ENCODE measurements at places on chromosomes 6 and 20.
A peak's percentile ranks its signal among the peaks of the same experiment; 100 is the strongest.

GRCh38 chr20:52476074-52476750 lies 284.6 kb upstream of the ZFP64 start:
- no peak for DNase-seq

DNA sequence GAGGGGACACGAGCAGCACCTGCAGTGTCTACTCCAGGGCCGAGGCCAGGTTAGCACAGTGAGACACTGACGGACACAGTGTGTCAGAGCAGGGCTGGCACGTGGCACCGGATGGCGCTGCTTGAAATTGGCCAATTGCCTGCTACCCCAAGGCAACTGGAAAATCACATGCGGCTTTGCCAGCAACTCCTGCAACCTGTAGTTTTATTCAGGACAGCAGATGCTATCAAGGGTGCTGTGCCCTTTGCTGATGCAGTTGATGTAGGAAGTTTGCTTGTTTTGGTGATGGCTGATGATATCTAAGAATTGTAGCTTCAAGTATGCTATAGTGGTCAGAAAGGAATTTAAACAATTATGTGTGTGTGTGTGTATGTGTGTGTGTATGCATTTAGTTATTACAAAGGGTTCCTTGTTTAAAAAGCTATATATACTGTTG lies 25.9 kb downstream of the RIN2 start:
- DNase-seq, result no peak

DNA sequence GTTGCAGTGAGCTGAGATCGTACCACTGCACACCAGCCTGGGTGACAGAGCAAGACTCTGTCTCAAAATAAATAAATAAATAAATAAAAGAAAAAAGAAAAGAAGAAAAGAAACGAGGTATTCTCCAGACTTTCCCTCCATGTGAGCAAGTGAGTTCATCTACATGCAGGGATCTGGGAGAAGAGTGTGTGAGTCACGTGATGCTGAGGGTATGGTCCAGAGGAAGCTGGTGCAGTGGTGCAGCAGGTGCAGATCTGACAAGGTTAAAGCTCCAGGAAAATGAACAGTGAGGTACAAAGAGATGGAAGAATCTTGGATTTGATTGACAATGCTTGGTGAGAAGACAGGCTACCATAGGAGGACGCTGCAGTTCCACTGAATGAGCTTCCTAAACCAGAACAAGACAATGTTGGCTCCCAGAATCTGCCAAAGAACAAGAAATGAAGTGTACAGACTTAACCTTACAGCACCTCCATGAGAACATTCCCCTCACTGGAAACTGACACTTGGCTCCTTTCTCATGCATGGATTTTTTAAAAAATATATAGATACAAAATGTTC lies 79.5 kb upstream of the BTBD3 start:
- DNase-seq, result no peak

DNA sequence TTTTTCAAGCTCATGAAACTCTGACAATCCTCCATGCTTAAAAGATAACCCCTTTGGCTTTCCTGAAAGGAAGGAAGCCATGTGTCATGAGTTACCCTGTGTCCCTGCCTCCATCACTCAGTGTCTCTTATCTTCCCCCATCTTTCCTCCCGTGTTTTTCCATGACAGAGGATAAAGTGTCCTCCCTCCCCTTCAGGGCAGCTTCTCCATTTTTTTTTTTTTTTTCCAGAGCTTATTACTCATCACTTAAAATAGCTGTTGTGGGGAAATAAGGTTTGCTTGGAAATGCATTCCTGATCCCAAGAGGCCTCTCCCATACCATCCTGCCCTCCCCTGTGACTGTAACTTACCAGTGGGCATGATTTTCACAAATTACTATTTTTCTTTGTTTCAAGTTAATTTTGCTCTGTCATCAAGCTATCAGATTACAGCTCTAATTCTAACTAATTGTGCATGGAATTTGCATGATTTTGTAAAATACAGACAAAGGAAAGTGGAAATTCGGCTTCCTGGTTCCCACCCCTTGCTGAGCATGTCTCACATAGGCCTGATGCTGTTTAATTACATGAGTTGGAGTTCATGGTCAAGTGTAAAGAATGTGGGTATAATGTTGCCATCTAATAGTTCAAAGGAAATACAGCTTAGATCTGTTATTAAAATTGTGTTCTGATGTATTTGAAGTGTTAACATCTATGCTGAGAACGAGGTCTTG lies 614.5 kb upstream of the FLRT3 start:
- DNase-seq, result no peak

- no peak for DNase-seq
These were observed 234.7 kb downstream of the BTBD9 start for GRCh38 chr6:38404900-38405556.

GRCh38 chr20:36956016-36956415 lies 4.5 kb upstream of the SAMHD1 start:
- no peak for DNase-seq

DNA sequence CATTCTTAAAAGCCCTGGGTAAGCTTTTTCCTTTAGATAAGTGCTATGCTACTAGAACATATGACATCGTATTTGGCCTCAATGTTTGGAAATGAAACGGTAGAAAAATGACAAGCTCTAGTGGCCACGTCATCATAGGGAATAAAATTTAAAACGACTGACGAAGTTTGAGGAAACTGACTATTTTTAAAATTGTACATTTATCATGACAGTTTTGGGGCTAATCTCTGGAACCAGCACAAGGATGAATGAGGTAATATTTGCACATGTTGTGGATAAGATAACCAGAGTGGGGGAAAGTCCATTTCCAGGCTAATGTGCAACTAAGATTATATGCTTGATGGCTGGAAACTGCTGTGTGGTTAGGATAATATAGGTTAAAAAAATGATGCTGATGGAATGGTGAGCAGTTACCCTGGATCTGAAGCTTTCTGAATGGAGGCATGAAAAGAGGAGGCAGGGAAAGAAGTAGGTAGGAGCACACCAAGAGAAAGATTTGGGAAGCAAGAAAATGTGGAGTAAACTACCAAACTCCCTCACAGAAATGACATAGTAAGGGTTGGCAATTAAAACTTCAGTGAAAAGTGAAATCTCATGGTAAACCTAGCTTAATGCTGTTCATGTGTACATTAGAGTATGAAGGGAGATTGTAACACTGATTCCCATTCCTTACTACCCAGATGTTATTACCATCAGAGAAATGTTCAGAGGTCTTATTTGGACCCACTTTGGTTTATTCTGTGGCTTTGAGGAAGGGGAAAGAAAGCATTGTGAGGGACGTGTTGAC lies 42.7 kb upstream of the CEP162 start:
- DNase-seq, result no peak

GRCh38 chr6:314377-314776 lies 22.1 kb downstream of the DUSP22 start:
- no peak for DNase-seq

GRCh38 chr6:133062077-133062476 lies 179.1 kb upstream of the EYA4 start:
- DNase-seq, result no peak

DNA sequence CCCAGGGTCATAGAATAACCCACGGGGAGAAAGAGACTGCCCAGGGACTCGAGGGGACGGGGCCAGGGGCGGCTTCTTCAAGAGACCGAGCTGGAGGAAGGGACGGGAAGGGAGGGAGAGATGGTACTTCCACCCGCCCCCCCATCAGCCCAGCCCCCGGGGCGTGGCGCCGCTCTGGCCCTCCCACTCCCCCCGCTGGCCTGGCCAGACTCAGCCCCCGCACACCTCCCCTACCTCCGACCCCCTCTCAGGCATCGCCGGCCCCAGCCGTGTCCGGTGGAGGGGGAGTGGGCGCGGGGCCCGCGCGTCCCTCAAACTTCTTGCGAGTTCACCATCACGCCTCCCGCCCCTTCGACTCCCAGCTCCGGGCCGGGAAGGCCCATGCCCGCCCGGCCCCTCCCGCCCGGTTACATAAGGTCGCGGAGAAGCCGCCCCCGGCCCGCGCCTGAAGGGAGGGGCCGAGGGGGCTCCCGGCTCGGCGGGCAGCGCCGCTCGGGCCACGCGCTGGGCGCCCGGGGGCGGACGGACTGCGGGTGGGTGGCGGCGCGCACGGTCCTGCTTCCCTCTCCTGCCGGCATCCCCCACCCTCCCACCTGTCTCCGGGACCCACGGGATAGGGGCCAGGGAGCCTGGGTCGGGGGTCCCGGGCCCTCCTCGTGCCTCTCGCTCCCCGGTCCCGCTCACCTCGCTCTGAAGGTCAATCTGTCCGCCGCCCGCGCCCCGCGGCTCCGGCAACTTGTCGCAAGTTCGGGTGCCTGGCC lies 562 bp downstream of the TFEB start:
- DNase-seq, result peak; percentile 76

- no peak for DNase-seq
These were observed 839.4 kb downstream of the MAFB start for GRCh38 chr20:39849664-39850063.

DNA sequence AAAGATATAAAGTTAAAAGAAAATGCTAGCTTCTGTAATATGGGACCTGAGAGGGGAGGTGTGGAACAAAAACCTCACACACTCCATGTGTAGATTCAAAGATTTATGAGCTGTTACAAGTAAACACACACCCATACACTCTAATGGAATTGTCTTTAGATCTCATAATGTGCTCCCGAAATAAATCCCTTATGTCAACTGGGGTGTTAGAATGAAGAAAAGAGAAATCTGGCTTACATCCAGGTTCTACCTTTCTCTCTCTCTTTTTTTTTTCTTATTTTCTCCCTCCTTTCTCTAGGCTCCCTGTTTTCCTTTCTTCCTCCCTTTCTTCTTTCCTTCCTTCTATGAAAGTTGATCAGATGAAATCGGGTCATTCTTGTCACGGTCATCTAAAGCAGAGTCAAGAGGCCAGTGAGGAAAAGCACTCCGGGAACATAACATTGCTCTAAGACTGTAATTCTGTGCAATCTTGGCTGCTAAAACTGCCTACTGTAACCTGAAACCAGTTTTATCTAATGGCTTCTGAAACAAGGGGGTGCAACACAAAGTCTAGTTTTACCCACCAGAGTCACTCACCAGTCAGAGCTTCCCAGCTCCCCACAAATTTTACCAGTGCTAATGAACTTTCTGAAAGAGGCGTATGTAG lies 68.3 kb upstream of the BTBD3 start:
- DNase-seq, result no peak

DNA sequence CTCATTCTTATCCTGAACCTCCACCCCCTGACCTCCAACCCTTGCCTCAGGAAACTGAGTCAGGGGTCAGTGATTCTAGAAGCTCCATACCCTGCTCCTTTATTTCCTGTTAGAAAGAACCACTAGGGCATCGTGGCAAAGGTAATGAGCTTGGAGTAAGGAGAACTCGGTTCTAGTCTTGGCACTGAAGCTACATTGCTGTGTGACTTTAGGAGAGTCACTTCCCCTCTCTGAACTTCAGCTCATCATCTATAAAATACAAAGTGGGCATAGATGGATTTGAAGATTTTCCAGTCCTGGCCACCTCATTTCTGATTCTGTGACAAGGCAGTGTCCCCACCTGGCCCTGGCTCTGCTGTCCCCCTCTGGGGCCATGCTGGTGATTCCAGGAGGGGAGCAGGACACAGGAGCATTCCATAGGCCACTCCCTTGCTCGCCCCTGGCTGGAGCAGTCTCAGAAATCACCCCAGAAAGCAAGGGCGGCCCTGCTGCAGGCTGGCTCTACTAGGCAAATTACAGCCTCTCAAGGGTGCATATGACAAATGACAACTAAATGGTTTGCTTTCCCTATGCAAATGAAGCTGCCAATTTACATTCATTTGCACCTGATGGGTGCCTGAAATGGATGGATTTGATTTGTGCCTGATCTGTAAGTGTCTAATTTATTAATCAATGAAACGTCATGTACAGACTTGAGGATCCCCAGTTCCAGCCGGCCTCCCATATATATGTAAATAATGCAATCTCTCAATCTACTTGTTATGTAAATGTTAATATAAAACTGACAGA lies 62.2 kb downstream of the LRFN2 start:
- DNase-seq, result no peak

DNA sequence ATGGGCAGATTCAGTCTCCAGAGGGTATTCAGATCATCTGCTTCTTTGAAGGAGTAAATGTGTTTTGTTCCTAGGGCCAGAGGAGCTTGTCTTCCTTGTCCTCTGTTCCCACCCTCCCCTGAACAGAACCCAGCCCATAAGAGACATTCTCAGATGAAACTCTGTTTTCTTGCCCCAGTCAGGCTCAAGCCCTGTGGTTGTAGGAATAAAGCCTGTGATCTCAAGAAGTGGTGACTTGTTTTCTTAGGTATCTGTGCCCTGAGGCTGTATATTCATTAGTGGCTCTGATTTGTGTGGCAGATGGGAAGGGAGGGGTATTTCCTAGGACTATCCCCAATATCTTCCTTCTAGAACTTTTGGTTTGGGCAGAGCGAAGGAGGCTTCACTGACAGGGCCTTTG lies 27.9 kb downstream of the GSS start:
- no peak for DNase-seq

DNA sequence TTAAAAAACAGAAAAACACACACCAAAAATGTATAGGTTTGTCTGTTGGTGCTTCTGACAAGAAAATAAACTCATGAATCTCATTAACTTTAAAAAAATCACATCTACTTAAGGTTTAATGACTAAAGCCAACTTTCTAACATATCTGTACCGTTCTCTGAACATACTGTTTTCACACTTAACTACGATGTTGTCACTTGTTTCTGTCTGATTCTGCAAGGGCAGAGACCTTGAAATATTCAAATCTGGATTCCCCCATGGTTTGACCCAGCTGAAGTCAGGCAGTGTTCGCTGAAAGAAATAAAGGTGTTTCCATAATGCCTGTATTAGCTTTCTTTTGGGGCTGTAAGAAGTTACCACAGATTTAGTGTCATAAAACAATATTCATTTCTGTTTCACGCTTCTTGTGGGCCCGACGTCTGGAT lies 2.7 kb upstream of the ASXL1 start:
- no peak for DNase-seq

DNA sequence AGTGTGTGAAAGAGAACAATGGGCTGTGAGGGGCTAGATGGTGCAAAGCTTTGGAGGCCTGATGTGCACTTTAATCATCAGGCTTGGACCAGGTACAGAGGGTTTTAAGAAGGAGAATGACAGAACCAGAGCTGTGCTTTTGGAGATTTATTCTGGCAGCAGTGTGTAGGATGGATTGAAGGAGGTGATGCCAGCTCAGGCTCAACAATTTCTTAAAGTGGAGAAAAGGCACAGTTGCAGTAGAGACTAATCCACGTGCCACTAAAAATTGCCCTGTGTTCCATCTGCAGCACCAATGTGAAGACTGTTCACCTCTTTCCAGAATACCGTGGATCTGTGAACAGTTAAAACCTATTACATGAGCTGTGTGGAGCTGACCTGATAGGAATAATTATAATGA lies 134.7 kb downstream of the FUT9 start:
- no peak for DNase-seq
